ENCODE measurements at places on chromosomes 1 and 21.

GRCh38 chr1:237416924-237417655, 375.1 kb downstream of the RYR2 start:
- DNase-seq: no peak

- peak; percentile 59 for DNase-seq
Observed at GRCh38 chr21:42145569-42146272, 73.2 kb upstream of the ABCG1 start.

DNA sequence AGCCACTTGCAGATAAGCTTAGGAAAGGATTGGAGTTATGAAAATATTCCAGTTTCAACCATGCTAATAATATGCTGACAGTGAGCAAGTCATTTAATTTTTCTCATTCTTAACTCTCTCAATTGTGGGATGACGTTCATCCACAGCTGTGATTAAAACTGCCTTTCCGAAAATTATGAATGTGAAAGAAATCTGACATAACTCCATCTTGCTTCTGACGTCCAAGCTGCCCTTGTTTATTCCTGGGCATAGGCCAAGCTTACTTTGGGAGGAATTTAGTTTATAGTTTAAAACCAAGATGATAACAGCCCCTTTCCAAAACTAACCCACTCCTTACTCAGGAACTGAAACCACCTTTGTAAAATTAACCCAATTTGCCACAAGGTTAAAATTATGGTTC, 11.0 kb upstream of the RGS18 start:
- no peak for DNase-seq

DNA sequence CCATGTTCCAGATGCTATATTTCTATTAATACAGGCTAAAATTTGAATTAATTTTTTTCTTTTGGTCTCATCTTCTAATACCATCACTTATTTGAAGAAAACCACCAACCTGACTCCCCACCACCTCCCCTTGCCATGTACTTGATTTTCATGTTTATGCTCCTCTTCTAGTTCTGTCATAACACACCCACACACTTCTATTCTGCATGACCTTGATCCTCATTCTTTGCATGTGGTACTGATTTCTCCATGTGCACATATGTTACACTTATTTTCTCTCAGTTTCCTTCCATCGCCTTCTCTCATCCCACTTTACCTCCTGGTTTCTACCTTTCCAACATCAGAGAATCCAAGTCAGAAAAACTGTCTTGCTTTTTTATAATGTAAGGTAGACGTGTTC, 78.9 kb upstream of the ARID1A start:
- peak; percentile 49 for DNase-seq

- DNase-seq: no peak
Observed at GRCh38 chr1:118159569-118159968, 25.5 kb downstream of the SPAG17 start.

DNA sequence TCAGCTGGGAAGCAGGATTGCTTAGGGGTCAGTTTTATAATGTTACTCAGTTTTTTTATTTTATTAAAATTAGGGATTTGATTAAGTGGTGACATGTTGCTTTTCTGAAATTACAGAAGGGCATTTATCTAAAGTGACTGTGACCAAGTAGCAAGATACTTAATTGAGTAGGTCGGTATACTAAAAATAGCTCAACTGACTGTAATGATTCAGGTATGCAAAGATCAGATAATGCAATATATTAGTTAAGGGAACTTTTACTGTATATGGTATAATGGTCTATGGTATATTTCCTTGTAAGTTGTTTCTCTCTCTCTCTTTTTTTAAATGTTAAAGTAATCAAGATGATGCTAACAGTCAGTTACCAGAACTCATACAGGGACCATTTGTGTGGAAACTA, 26.2 kb downstream of the RLF start:
- DNase-seq: no peak

Measured in inflammatory macrophage (primary cell).